ENCODE measurements at places on chromosomes 1 and 21. TPM values are rescaled to one million over a fixed set of nuclear protein-coding genes. Genes with fewer than 3 reads are reported as not detected.
A peak's percentile ranks its signal among the peaks of the same experiment; 100 is the strongest.

CAPZA1 gene
- 52.0 TPM for total RNA-seq

SMIM1 gene
- total RNA-seq = 1.8 TPM

EEIG2 gene
- 10.6 TPM for total RNA-seq

ARMH1 gene
- total RNA-seq = 3.0 TPM

TIAM1 gene
- total RNA-seq = 4.3 TPM

SDC3 gene
- 27.5 TPM for total RNA-seq

RHD gene
- not detected for total RNA-seq

RASAL2 gene
- total RNA-seq = 8.1 TPM

DNA sequence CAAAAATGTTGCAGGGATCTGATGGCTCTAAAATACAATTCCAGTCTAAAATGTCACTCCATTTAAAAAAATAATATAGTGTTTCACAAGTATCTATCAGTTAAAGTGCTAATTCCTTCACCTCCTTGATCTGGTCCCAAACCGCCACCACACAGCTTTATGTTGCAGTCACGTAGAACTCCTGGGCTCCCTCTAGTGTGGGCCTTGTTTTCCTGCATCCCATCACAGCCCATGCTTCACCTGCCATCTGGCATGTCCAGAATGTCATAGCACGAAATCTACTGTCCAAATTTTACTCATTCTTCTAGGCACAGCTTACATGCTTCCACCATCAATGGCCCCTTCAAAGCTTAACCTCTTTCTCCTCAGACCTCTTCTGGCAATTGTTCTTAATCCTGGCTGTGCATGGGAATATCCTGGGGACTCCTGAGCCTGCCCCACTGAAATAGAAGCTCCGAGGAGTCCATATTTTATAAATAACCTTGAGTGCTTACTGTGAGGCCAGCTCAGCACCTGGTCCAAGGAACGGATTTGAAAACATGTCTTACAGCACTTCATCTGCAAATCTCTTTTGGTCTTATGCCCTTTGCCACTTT lies 15.5 kb downstream of the FYB2 start:
- no peak for DNase-seq

GRCh38 chr1:178341261-178341956 lies 155.4 kb downstream of the CLEC20A start:
- no peak for DNase-seq

DNA sequence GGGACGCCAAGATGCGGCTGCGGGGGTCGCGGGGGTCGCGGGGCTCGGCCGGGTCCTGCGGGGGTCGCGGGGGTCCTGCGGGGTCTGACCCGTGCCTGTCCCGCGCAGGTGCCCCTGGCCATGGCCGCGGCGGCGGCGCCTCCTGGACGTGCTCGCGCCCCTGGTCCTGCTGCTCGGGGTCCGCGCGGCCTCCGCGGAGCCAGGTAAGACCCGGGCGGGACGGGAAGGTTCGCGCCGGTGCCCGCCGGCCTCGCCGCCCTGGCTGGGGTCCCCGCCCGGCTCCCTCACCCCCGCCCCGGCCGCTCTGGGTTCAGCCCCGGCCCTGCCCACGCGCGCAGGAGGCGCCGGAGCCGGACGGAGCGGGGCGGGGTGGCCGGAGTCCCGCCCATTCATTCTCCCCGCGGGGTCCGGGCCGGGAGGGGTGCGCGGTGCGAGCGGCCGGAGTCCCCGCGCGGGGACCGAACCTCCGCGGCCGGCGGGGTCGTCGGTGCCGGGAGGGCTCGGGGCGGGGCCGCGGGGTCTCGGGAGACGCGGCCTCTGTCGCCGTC lies 380 bp downstream of the COL18A1 start:
- peak; percentile 82 for DNase-seq

DNA sequence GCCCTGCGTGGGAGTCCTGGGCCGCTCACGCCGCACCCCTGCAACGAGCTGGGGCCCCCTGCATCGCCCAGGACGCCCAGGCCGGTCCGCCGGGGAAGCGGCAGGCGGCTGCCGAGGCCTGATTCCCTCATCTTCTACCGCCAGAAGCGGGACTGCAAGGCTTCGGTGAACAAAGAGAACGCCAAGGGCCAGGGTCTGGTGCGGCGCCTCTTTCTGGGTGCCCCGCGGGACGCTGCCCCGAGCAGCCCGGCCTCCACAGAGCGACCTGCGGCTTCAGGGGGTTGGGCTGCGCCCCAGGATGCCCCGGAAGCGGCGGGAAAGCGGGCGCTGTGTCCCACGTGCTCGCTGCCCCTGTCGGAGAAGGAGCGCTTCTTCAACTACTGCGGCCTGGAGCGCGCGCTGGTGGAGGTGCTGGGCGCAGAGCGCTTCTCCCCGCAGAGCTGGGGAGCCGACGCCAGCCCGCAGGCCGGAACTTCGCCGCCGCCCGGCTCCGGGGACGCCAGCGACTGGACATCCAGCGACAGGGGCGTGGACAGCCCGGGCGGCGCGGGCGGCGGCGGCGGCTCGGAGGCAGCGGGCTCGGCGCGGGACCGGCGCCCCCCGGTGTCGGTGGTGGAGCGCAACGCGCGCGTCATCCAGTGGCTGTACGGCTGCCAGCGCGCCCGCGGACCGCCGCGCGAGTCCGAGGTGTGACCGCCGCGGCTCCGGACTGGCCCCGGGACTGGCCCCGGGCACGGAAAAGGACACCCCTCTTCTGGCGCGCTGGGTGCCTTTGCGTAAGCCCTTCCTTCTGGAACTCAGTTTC lies 2.7 kb downstream of the FAM110D start:
- peak; percentile 56 for DNase-seq

DNA sequence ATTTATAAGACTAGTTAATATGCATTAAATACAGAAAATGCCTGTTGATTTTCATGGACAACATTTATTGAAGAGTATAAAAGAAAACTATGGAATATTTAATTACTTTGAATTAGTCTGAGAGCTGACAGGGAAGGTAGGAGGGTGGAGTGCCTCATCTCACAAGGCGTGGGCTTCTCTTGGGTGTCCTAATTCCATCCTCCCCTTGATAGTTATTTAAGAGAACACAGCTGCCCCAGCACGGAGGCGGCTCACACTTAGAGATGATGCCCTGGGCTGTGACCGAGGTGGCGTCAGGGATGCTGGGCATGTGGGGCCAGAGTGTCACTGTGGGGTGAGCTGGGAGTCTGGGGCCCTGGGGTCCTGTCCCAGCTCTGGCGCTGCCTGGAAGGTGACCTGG lies 493.0 kb downstream of the PTPRU start:
- no peak for DNase-seq

- DNase-seq = no peak
Observed at GRCh38 chr1:221667504-221667903, 74.4 kb downstream of the DUSP10 start.

GRCh38 chr1:59701376-59701775 lies 113.4 kb upstream of the HOOK1 start:
- no peak for DNase-seq

- no peak for DNase-seq
Observed at GRCh38 chr21:26769613-26770188, 75.5 kb downstream of the ADAMTS1 start.

- no peak for DNase-seq
Observed at GRCh38 chr1:3231826-3232225, 162.8 kb downstream of the PRDM16 start.

DNA sequence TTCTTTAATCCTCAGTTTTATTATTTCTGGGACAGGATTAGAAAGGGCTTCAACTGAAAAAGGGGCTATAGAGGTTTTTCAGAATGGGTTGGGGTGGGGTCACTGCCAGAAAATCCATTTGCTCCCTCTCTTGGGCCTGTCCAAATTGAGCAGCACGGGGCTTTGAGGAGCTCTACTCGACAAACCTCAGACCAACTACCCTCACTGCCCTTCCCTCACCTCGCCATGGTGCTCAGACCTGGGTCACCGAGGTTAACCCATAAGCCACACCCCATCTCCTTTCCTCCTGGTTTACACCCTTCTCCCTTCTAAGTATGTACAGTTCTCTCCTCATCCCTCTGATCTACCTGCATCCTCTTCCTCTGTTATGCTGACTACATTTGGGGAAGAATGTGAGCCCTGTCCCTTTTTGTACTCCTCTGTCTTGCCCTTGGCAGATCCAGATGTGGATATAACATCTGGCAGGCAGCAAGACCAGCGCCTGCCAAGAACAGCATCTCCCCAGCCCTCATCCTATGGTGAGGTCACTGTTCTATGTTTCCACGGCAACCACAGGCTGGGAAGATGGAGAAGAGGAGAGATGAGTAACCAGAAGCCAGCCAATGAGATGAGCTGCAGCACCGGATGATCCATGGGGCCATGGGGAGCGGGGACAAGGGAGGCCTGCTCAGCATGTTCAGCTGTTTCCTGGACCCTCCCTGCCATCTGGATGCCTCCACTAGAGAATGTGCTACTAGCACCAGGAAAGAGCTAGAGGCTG lies 3.7 kb upstream of the FABP3 start:
- DNase-seq = no peak

GRCh38 chr1:101260556-101261350 lies 23.9 kb downstream of the S1PR1 start:
- no peak for DNase-seq

DNA sequence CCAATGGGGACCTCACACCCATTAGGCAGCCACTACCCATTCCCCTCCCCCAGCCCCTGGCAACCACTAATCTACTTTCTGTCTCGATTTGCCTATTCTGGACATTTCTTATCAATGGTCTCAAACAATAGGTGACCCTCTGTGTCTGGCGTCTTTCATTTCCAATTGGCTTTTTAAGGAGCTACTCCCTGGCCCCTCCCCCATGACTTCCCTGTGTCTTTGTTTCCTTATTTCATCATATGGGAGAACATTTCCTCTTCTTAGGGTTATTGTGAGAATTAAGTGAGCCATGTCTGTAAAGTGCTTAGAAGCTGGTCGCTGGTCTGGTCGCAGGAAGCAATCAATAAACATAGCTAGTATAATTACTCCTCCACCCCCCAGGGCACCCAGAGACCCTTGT lies 80.9 kb downstream of the SPSB1 start:
- no peak for DNase-seq

DNA sequence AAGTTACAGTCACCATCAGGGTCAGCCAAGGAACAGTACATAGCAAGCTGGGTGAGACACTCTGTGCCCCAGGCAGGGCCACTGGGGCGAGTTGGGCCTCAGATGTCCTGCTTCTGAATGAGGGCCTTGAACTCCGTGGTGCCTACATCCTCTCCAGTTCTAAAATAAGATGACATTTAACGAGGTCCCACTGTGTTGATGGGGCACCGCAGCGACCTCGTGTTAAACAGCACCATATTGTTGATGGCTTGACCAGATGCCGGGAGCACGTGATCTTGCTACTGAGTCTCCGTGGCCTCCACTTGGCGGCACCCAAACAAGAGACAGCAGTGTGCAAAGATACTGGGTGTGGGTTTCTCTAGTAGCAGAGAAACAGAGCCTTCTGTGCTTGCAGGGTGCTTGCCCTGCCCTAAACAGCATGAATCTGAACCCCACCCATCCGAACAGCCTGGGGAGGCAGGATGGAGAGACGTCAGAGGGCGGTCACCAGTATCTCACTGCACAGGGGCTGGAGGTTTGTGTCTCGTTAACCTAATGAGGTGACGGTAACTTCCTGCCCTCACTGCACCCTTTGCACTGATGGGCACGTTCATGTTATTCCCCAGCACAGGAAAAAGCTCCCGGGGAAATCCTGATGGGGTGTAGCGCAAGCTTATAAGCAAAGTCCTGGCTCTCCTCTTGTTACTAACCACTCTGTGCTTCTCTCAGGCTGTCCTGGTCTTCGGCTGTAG lies 324.4 kb downstream of the AJAP1 start:
- no peak for DNase-seq

DNA sequence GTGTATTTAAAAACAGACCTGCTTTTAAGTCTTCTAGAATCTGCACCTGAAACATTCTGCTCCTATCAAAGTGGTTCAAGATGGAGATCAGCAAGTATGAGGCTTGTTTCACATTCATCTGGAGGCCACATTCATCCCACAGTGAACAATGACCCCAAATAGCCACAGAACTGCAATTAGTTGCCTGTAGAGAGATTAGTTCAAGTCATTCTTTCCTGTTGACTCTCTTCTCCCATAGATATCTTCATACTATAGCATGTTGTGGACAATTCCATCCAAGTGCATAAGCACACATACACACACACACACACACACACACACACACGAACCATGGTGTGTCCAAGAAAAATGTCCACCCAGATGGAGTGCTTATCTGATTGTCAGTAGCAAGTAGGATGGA lies 101.7 kb upstream of the FGGY start:
- DNase-seq = no peak

DNA sequence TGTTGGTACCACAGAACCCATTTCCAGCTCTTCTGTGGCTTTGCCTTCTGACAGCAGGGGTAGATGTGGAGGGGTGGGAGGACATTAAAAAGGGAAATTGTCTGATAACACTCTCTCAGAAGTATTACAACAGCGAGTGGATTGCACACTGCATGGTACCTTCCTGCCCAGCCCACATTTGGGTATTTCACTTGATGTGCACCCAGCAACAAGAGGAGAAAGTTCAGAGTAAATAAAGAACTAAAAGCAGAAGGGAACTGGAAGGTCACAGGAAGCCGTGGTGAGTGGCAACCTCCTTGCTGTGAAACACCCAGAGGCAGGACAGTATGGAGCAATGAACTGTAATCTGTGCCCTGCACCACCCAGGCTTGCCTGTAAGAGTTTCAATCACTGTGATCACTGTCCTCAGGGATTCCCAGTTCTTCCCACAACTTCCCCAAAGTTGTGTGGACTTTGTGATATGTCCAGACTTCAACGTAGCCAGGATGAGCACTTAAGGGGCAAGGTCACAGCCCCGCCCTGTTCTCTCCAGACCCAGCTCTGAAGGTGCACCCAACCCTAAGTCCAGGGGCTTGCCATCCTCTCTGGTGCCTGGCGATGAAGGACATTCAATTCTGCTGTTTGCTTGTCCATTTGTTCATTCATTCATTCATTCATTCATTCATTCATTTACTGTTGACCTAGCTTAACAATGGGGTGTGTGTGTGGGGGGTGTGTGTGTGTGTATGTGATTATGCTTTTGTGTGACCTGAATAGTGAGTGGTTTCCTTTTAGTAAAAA lies 18.7 kb upstream of the F5 start:
- no peak for DNase-seq

GRCh38 chr1:43874716-43875115 lies 58.9 kb upstream of the ARTN start:
- no peak for DNase-seq

GRCh38 chr1:159946242-159947187 lies 1.1 kb upstream of the IGSF9 start:
- no peak for DNase-seq

DNA sequence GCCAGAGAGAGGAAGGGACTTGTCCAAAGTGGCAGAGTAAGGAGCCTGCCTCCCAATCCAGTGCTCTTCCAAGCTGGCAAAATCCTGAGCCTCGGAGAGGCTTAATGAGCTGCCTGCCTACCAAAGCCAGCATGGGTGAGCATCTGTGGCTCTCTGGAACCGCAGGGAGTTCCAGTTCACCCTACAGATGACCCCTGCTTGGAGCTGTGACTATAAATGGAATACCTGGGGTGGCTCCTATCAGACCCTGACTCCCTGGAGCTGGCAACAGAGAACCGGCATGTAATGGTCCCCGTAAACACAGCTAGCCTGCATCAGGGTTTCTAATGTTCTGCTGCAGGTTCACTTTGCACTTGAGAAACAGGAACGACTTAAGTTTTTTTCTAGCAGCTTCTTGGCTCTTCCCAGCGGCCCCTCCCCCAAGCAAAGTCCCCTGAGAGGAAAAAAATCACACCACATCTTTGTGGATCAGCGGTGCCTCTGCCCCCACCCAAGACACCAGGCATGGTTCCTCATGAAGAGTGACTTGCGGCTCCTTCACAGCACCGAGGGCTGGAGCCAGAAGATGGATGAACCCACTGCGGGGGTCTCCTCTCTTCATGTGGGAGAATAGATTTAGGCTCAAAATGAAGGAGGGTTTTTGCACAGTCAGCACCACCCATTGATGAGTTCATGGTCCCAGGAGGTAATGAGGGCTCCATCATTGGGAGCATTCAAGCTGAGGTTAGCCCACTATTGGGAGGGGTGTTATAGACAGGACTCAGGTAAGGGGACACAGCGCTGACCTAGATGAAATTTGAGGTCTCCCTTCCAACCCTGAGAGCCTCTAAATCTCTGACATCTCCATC lies 79.0 kb downstream of the SYT2 start:
- DNase-seq = no peak
